GM18507 (cell line): ENCODE measurements at places on chromosomes 16 and 17.

DNA sequence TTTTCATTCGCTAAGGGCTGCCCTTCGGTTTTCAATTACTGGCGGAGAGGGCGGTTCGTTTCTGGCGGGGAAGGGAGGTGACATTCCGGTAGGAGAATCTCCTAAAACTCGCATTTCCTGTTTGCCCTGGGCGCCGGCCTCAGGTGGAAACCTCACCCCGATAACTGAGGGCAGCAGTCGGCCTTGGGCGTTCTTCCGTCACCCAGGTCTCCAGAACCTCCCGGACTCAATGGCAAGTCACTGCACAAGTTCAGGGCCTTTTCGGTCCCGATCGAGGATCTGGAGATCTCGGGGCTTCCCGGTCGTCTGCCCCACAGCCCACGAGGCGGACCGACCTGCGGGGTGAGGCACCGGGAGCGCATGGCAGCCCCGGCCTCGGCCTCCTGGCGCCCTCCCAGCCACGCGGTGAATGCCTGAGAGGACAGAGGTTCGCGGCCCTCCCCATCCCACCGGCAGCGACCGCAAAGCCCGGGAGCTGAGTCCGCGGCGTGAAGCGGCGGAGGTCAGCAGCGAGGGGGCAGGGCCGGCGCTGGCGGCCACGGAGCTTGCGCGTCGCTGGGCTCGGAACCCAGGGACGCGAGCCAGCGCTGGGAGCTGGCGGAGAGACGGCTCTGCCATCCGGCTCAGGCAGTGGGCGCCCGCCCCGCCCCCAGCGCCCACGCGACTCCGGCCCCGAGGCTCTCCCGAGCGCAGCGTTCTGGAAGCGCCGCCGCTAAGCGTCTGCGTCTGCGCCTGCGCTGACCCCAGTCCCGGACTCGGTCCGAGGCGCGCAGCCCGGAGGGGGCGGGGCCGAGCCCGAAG lies 58.4 kb downstream of the SRL start:
- DNase-seq = peak; percentile 99

DNA sequence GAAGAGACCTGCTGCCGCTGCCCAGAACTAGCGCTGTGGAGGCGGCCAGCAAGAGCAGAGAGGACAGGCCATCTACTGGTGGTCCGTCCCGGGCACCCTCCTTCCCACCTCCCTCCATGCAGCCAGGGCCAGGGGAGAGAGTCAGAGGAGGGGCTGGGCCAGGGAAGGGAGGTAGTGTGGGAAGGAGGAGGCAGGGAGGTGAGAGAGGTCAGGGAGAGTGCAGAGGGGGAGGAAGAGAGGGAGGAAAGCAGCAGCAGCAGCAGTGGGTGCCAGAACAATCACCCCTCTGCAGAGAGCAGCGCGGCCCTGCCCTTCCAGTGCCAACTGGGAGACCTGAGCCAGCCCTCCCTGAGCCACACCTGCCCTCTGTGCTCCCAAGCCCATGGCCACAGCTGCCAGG lies 6.6 kb downstream of the C16orf95 start:
- no peak for DNase-seq

GRCh38 chr16:67396159-67397035 lies 3.1 kb upstream of the TPPP3 start:
- no peak for DNase-seq

GRCh38 chr17:55601874-55602364 lies 90.7 kb upstream of the SMIM36 start:
- no peak for DNase-seq

- no peak for DNase-seq
These were observed 25.2 kb upstream of the ABCC3 start for GRCh38 chr17:50609380-50610074.

DNA sequence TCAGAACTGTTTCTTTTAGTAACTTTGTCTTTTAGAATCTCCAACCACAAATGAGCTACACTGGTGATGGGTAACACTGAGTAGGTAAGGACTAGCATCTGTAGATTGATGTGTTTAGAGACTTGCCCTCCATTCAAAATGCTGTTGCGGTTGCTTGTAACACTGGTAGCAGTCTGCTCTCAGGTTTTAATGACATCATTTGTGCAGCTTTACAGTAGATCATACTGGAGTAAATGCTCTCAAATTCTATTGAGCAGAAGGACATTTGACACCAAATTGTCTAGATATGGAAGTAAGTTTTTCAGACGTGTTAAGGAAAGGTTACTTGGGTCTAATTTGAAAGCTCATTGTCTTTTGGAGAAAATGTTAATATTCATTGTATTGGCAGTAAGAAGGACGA lies 98.8 kb downstream of the NLK start:
- no peak for DNase-seq

DNA sequence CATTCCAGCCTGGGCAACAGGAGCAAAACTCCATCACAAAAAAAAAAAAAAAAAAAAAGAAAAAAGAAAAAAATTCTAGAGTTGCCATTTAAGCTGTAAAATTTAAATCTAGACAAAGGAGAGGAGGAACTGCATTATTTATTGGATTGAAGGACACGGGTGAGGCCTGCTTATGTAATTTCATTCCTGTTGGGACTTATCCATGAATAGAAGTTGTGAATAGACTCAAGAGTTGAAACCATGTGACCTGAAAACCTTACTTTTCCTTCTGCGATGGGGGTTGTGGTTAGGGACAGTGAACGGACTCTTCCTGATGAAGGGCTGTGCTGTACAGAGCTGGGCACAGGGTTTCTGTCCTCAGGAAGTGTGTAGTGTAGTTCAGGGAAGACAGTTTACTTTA lies 22.5 kb downstream of the BANP start:
- DNase-seq = no peak

DNA sequence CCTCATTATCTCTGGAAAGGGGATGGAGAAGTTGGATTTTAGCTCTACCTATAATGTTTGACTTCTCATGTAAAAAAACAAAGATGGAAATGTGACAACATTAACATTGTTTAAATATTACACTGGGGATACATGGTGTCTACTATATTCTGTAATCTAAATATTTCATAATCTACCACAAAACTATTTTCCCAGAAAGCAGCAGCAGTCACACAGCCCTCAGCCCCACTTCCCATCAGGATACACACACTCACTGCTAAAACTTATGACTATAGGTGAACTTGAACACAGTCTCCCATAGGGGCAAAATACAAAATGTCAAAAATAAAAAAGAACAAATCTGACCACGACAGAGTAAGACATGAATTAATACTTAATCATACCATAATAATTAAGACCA lies 95.7 kb downstream of the KANSL1 start:
- DNase-seq = no peak

- no peak for DNase-seq
These were observed 76.8 kb downstream of the TUBD1 start for GRCh38 chr17:59815965-59816364.

GRCh38 chr17:17151541-17151940 lies 54.6 kb downstream of the PLD6 start:
- DNase-seq = no peak

DNA sequence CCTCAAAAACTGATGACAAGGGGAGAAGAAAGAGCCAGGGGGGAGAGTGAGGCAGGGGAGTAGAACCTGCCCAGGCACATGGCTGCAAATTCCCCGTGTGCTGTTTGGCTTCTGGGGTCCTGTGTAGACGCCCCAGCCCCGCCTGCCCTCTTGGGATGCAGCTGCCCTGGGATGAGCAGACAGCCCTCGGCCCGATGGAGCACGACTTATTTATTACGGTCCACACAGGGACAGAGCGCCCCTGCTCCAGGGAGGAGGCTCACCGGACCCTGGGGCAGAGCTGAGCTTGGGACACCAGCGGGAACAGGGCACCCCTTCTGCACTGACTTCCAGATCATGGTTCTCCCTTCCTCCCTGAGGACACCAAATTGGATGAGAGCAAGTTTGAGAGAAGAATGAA lies 9.1 kb downstream of the LDHD start:
- no peak for DNase-seq

DNA sequence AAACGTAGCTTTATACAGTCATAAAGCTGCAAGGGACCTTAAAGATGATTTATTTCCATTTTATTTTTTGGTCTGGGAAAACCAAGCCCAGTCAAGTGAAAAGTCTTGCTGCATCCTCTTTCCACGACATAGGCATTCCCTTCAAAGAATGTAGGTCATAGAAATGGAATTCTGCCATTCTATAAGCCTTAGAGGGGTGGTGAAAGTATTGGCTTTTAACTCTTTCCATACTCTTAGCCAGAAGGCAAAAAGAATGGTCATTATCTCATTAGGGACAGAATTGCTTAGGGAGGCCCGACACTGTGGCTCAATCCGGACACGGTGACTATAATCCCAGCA lies 7.9 kb upstream of the MSL1 start:
- no peak for DNase-seq

- no peak for DNase-seq
These were observed 11.9 kb downstream of the PIPOX start for GRCh38 chr17:29054835-29055234.

DNA sequence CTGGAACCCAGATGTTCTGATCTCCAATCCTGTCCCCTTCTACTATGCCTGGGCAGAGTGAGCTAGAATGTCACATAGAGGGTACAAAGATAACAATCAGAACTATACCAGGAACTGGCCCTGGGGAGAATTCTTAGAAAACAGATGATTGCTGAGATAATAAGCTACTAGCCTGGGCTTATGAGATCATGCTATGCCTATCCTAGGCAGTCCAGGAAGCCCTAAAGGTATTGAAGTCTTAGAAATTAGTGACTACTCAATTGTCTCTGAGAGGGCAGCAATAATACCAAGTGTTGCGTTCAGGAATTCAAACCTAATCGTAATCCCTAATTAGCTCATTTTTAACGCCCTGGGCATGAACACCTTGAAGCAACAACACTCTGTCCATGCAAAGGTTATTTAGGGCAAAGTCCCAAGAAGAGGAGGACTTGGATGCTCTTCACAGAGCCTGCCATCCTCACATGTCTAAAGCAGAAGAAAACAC lies 77.1 kb downstream of the MMD start:
- DNase-seq = no peak

GRCh38 chr16:22225060-22225459 lies 19.0 kb downstream of the EEF2K start:
- no peak for DNase-seq

DNA sequence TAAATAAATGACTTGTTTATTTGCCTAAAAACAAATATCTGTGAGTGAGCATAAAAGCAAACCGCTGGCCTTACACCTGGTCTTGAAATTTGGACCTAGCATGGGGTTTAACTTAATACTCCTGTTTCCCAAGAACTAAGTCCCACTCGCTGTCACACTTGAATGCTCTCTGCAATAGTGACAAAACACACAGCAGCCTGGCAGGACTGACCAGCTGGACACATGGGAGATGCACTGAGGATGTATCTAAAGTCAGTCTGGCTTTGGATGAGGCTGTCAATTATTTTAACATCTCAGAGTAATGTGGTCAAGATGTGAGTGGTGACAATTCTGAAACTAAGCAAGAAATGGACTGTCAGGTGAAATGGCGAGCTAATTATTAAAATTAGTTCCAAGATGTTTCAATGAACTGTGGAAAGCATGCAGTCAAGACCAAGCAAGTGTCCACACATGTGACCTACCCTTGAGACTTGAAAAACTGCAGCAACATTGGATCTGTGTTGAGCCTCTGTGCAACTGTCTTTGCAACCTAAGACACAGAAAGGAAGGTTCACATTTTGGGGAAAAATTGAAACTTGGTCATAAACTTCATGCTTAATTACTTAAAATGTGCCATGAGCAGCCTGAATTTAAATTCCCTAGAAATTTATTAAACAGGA lies 16.6 kb downstream of the LITAFD start:
- no peak for DNase-seq

DNA sequence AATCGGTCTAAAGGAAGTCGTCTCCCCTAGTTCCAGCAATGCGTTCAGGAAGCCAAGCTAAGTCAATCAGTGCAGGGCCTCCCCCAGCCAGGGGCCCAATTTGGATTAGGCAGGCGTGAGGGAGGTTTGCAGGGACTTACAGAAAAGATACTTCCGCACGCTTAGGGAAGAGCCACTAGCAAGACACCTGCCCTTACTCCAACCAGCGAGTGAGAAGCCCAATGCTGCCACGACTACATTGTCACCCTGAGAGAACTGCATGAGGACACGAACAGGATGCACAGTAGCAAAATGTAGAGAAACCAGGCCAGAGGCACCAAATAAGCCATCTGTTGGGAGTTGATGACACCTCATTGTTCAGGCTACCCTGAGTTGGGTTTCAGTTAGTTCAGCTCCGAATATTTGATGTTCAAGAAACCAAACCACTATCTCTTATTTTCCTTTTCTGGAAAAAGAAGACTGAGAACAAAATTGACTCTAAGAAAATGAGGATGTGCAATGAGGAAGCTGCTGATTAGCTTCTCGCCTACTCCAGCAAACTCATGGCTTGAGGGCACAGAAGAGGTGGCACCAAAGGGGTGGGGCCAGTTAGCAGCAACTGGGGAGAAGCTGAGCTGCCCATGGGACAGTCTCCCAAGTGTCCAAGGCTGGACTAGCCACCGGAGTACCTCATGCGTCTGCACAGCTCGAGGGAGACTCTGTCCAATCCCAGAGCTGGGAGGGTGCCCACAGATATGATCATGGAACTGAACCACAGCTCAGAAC lies 29.3 kb downstream of the TK2 start:
- no peak for DNase-seq

GRCh38 chr16:84423416-84423837 lies 55.1 kb downstream of the ATP2C2 start:
- no peak for DNase-seq

GRCh38 chr16:64250866-64251265 lies 871.0 kb downstream of the CDH11 start:
- no peak for DNase-seq

GRCh38 chr16:78137782-78138616 lies 38.5 kb downstream of the WWOX start:
- DNase-seq = no peak

- DNase-seq = no peak
These were observed 23.3 kb upstream of the ERCC4 start for GRCh38 chr16:13896543-13897182.

GRCh38 chr17:63096426-63096825 lies 130.4 kb downstream of the TANC2 start:
- no peak for DNase-seq

- DNase-seq = no peak
These were observed 14.6 kb upstream of the CIITA start for GRCh38 chr16:10862438-10862837.

DNA sequence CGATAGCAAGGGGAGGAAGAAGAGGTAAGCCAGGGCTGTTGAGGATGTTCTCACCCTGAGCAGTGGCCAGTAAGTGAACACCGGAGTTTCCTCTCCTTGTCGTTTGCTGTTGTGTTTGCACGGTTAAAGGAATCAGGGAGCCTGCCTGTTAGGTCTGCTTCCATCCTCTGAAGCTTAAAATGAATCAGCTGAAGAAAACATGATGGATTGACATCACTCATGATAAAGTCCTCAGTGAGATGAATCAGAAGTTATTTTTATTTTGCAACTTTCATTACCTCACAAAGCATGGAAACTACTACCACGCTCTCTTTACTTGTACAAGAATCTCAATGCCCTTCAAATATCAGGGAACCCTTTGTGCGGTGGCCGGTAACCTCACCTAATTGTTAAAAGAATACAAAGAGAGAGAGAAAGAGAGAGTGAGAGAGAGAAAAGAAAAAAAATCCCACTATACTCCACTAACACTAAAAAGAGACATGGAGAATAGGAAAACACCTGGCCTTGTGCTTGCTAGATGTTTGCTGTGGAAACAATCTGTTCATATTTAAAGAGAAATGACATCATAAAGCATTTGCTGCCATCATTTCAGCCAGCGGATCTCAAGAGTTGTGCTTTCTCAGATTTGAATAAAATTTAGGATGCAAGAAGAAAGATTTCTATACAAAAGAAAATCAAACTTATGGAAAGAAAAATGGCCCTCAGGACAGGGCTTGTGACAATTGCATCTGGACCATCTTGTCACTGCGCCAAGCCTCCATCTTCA lies 441.6 kb upstream of the SALL1 start:
- DNase-seq = no peak

- DNase-seq = no peak
These were observed 50.8 kb upstream of the MYH10 start for GRCh38 chr17:8681170-8681949.
